Activated CD4-positive, CD25-positive, alpha-beta regulatory T cell treated with anti-CD3 and anti-CD28 coated beads, Interleukin-2, amount 50 U/mL, for 24 hours (primary cell): ENCODE measurements at places on chromosomes 16 and 17.

DNA sequence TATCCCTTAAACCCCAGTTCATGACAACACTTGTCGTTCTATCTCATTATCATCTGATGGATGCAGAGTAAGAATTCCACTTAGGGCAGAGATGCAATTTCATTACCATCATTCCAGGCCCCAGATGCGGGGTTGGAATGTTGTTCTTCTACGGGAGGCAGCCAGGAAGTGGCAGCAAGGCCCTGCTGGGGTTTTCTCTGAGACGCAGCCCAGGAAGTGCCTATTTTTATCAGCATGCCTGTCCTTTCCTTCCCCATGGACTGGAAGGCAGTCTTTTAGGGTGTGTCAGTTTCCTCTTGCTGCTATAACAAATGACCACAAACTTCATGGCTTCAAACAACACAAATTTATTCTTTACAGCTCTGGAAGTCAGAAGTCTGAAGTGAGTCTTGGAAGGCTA, 246.6 kb upstream of the DYNLRB2 start:
- ATAC-seq, result no peak

GRCh38 chr16:16048904-16049582, 99.6 kb downstream of the ABCC1 start:
- no peak for ATAC-seq

- ATAC-seq, result peak; percentile 39
Measured at GRCh38 chr17:48541577-48542113, 3.3 kb downstream of the HOXB2 start.

GRCh38 chr16:77896415-77897128, 108.2 kb downstream of the VAT1L start:
- ATAC-seq, result no peak

DNA sequence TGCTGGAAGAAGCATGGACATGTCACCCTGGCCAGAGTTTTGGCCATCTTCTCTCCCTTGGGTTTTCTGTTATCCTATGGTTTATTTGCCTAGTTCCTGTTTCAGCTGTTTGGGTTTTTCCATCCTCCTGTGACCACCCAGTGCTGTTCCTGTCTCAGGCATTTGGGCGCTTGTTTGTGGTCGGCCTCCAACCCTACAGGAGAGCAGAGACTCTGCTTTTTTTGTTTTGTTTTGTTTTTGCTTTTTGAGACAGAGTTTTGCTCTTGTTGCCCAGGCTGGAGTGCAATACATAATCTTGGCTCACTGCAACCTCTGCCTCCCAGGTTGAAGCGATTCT, 3.3 kb upstream of the ZC3H7A start:
- no peak for ATAC-seq

GRCh38 chr17:46943501-46944393, 20.8 kb downstream of the GOSR2 start:
- no peak for ATAC-seq

DNA sequence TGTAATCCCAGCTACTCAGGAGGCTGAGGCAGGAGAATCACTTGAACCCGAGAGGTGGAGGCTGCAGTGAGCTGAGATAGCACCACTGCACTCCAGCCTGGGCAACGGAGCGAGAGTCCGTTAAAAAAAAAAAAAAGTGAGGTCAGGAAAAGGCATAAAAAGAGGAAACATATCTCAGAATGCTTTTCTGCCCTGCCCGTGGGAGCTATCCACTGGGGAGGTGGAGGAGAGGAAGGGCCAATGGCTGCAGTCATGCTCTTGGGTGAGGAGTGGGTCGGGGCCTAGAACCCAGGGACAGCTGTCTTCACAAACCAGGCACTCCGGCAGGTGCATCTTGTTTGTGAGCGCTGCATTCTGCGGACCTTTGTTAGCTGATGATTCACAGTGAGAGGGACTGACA, 60.0 kb upstream of the CDC42EP4 start:
- ATAC-seq, result no peak
